A172 (cell line): ENCODE measurements at places on chromosomes 13 and 19.
A peak's percentile ranks its signal among the peaks of the same experiment; 100 is the strongest.

DNA sequence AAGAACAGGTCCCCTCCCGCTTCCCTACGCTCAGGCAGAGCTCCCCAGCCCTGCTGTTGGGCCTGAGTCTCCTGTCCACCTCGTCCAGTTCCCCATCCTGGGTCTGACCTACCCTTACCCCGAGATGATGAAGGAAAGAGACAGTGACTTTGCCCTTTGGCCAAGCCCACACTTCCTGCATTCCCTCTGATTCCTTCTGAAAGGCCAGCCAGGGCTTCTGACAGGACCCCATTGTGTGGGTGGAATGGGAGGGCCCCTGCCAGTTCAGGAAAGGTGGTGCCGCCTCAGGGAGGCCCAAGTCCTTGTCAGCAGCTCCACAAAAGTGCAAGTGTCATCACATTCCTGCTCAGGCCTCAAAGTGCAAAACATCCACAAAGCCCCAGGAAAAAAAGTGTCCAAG lies 177.8 kb downstream of the PAN3 start:
- DNase-seq = no peak

DNA sequence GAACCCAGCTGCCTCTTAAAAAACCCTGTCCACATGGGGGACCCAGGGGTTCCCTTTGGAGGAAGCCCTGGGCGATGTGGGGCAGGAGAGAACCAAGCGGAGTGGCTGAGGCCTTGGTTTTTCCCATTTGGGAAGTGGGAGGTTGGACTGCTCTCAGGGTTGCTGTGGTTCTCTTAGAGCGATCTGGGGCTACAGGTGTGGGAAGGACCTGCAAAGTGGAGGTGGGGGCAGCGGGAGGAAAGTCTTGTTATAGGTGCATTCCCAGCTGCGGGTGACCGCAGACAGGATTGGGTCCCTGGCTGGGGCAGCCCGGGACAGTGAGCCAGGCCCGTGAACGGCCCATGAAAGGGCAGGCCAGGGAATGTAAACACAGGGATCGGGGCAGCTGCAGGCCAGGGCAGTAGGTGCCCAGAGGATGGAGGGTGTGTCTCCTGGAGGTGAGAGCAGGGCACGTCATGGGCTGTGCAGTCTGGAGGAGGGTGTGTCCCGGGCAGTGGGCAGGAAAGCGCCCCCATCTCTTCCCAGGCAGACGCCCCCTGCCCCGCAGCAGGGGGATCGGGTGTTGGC lies 814 bp downstream of the SLC25A23 start:
- DNase-seq = no peak

DNA sequence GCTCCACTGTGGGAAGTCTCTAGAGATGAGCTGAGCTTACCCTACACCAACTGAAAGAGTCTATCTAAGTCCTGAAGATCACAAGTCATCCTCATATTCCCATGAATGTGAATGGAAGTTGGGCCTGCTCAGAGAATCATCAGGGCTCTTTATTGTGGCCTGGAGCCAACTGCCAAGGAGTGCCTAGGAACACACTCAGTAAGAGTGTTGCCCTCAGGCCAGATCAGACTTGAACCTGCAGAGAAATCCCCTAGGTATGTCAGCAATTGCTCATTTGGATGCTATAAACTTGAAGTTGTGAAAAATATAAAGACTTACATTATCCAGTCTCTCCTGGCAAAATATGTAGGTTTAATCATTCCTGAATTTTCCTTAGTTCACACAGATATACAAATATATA lies 1070.2 kb downstream of the EFNB2 start:
- DNase-seq = no peak

DNA sequence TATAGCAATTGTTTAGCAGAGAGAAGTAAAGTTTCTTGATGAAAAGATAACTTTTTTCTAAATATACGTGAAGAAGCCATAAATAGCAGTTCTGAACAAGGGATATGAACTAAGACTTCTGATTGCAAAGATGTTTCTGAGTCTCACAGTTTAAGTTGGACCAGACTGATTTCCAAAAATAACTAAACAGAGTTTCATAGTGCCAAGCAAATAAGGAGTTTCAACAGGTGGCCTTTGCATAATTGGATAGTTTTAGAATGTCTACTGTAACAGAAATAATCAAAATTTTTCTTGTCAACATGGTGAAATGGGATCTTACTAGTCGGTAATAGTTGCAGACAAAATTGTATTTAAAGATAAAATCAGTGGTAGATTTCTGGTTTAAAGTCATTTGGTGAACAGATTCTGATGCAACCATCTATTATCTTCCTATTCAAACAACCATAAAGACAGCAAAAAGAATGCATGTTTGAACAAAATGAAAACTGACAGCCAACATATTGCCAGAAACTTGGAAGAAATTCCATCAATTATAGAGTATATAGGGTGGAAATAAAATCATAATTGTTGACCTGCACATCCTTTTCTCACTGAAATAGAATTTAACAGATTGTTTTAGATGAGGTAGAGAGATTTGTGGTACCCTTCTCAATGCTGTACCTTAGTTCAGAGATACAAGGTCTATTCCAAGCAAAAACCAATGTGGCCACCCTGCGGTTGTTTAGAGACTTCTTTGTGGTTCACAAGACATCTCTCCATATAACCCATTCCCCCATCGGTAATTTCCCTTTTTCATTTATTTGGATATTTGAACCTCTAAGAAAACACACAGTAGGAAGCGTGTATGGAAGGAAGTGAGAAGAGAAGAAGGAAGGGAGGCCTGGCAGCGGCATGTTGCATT lies 275.3 kb downstream of the COG6 start:
- DNase-seq = no peak

DNA sequence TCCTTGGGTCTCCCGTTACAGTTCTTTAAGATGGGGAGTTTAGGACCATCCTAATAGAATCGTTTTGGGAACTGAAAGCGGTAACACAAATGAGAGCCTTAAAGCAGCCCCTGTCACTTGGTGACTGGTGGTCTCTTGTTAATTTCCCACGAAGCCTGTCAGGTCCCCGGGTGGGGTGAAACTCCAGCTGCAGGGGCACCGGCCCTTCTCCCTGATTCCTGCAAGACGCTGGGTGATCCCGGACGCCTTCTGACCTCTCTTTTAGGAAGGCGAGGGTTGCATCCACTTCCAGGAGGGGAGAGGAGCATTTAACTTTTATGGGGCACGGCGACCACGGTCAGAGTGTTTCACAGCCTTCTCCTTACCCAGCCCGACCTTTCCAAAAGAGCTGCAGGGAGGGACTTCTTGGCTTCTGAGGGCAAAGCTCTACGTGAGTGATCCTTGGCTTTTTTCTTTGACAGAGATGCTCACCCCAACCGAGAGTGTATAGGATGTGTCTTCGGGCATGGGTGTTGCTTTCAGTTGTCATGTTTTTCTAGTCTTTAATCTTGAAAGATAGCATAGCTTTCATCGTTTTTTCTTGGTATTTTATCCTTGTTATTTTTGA lies 688 bp downstream of the ZNF225 start:
- peak; percentile 11 for DNase-seq

DNA sequence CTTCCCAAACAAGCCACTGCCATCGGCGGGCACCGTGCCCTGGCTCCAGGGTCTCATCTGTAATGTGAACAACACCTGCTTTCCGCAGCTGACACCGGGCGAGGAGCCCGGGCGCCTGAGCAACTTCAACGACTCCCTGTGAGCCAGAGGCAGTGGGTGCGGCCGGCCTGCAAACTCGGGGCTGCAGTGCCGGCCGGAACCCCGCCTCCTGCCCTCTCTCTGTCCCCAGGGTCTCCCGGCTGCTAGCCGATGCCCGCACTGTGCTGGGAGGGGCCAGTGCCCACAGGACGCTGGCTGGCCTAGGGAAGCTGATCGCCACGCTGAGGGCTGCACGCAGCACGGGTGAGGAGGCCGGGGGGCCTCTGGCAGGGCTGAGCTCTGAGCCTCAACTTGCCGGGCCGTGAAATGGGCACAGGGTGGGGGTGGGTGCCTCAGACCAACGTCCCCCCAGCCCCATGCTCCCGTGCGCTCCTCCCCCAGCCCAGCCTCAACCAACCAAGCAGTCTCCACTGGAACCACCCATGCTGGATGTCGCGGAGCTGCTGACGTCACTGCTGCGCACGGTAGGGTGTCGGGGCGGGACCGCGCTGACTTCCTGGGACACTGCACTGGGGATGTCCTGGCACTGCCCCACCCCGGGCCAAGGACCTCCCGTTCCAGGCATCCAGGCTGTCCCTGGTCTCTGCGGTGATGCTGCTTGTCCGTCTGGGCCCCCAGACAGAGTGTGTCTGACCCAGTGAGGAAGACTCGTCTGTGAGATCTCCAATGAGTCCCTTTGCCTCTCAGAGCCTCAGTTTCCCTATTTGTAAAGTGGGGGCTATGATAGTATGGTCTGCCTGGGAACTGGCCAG lies 2.2 kb downstream of the ABCA7 start:
- peak; percentile 44 for DNase-seq

DNA sequence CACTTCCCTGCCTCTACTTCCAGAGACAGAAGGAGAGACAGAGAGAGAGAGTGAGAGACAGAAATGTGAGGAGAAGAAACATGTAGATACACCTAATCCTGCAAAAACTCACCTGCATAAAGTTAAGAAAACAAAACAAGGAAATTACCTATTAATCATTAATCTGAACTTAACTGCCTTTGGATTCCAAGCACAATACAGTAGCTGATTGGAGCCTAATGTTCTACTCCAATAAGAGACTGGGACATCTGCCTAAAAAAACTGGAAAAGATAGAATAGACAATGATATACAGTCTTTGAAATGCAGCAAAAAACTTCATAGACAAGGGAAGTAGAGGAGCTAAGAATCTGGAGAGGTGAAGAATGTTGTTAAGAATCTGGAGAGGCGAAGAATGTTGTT lies 910.2 kb upstream of the SLC10A2 start:
- DNase-seq = no peak

DNA sequence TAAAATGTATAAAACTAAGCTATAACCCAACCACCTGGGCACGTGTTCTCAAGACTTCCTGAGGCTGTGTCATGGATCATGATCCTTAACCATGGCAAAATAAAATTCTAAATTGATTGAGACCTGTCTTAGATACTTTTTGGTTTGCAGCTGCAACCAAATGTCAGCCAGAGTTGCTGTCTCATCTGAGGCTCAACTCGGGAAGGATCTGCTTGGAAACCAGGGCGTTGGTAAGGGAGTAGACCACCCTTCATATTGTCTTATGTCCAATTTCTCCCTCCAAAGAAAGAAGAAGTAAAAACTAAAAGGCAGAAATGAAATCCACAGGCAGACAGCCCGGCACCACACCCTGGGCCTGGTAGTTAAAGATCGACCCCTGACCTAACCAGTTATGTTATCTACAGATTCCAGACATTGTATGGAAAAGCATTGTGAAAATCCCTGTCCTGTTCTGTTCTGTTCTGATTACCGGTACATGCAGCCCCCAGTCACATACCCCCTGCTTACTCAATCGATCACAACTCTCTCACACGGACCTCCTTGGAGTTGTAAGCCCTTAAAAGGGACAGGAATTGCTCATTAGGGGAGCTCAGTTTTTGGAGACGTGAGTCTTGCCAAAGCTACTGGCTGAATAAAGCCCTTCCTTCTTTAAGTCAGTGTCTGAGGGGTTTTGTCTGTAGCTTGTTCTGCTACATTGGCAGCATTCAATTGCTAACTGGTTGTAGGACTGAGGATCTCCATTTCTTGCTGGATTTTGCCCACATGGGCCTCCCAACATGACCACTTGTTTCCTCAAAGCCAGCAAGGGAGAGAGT lies 22.9 kb upstream of the IGSF23 start:
- DNase-seq = no peak

GRCh38 chr13:25686831-25687470 lies 315.2 kb downstream of the ATP8A2 start:
- no peak for DNase-seq
